CD4-positive, alpha-beta T cell treated with Interleukin-12 subunit alpha and Interleukin-12 subunit beta, for 1 hour (primary cell): ENCODE measurements at places on chromosomes 7 and 10.

DNA sequence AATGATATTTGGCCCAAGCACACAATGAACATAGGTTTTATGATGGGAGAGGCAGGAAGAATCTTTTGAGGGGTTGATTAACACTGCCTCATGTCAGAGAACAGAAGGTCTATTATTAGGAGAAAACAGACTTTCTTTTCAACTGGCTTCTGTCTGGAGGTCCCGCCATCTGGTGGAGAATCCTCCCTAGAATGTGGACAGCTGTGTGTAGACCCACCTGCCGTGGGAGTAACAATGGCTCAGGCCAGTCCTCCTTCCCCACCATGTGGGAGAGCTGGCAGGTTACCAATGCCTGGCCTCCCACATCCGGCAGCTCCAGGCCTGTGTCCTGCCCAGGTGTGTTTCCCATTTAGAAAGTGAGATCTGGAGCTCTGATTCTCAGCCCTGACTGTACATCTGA lies 70.4 kb upstream of the AOAH start:
- DNase-seq, result no peak

DNA sequence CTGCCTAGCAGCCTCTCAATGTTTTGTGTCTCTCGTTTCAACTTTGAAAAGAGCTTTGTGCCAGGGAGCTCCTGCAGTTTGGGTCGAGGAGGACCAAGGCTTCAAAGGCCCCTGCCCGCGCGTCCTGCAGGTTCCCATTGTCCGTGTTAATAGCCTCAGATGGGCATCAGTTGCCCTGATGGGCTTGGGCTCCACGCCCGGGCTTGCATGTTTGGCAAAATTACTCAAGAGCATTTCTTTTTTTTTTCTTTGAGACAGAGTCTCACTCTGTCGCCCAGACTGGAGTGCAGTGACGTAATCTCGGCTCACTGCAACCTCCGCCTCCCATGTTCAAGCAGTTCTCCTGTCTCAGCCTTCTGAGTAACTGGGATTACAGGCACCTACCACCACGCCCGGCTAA lies 636.6 kb downstream of the SDK1 start:
- no peak for DNase-seq

DNA sequence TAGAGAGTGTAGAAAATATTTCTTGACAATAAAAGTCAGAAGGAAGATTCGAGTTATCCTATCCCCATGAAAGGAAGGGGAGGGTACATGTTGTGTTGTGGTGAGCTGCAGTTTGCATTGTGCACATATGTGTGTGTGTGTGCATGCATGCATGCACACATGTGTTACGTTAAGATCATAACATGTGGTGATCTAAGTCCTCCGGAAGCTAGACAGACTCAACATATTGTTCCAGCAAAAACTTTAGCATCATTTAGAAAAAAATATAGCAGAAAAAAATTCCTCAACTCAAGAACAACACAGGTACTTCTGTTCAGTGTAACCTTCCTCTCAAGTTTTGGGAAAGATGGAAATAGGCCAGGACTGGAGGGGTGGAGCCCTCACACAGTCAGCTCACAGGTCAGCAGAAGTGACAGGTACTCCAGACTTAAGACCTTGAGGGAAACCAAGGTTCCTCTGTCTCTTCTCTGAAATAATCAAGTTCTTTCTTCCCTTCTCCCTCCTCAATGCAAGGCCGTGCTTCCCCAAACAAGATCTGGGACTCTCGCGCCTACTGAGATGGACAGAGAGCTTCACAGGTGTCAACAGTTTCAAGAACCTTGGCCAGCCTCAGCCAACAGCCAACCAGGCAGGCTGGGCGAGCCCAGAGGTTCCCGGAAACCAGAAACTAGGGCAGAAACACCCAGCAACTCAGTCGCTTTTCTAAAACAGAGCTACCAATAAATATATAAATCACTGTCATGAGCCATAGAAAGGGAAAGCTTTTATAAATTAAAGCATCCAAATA lies 205.2 kb downstream of the FAM107B start:
- peak; percentile 76 for DNase-seq

GRCh38 chr10:129778571-129778970 lies 185.5 kb downstream of the EBF3 start:
- DNase-seq, result no peak

GRCh38 chr7:100830396-100830795 lies 3.1 kb upstream of the EPHB4 start:
- DNase-seq, result no peak

- no peak for DNase-seq
Observed at GRCh38 chr10:35331894-35332640, 4.2 kb upstream of the CCNY start.

- no peak for DNase-seq
Observed at GRCh38 chr10:9992661-9993060, 1025.0 kb upstream of the CELF2 start.

GRCh38 chr7:101494602-101495329 lies 132.1 kb downstream of the COL26A1 start:
- DNase-seq, result no peak

DNA sequence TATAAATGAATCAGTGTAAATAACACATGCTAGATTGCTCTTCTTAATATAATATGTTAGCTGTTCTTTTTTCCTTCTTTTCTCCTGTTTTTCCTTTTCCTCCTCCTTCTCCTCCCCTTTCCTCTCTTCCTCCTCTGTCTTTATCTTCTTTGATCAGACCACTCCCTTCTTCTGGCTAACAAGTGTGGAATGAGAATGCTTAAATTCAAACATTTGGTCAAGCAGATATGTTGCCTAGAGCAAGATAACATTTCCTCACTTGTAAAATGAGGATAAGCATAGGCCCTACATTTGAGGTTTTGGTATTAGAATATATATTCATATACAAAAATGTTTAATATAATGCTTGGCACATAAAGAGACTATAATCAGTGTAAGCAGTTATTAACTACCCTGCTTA lies 299.1 kb downstream of the PCDH15 start:
- no peak for DNase-seq

GRCh38 chr7:73740771-73741170 lies 2.2 kb upstream of the ABHD11 start:
- no peak for DNase-seq

DNA sequence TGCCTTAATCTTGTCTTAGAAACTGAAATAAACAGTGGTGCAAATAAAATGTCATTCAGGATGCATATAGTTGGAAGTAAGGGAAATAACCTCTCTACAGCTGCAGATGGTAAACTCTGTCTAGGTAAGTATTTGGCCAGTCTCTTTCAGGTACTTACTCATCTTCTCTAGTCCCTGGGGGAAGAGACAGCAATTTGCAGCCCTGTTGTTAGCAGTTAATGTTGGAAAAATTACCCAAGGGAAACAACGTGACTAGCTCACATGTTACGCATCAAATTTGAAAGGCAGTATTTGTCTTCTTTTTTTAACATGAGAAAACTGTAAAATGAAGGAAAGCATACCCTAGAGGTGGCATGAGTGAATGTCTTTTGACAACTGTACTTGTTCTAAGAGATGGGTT lies 3.2 kb upstream of the HUS1 start:
- no peak for DNase-seq

DNA sequence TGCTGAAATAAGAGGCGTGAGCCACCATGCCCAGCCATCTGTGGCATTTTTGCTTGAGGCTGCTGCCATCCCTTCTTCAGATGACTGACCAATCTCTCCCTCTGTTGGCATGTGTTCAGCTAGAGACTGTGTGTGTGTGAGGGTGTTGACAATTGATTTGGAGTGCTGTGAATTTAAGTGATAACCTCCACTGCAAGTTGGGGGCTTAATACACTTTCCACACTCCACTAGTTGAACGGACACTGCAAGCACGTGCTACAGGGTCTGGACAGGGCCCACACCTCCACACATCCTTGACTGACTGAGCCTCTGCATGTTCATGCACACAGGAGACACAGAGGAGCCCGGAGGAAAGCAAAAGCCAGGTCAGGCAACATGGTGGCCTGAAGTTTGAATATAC lies 51.3 kb downstream of the BRAF start:
- DNase-seq, result no peak

DNA sequence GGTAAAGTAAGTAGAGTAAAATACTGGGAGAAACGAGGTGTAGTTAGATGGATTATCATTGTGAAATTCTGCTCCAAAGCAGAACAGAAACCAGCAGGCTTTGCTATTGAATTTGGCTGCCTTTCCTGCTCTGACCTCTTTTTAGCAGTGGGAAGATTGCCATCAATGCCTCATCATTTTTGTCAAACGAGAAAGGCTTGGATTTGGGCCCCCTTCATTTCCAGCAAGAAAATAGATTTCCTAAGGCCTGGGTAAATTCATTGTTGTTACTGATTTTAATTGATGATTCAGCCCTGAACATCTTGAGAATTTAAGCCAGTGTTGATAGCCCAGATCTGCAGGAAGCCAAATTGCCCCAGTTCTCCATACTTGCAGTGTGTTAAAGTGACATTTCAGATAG lies 35.2 kb upstream of the ASAH2 start:
- DNase-seq, result no peak

DNA sequence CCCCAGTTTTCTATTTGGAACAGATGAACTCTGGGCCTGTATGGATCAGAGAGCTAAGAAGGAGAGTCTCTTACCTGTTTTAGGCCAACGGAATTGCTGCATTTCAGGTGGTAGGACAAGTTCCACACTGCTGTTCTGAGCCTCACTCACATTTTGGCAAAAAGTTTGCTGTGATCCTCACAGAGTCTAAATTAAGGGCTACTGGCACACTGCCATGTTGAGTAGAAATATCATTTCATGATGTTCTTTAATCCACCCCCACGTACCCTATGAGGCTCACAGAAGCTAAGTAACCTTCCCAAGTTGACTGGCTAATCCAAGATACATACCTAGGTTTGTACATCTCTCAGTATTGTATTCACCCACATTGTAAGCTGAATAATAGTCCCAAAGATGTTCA lies 447.2 kb downstream of the INHBA start:
- no peak for DNase-seq

DNA sequence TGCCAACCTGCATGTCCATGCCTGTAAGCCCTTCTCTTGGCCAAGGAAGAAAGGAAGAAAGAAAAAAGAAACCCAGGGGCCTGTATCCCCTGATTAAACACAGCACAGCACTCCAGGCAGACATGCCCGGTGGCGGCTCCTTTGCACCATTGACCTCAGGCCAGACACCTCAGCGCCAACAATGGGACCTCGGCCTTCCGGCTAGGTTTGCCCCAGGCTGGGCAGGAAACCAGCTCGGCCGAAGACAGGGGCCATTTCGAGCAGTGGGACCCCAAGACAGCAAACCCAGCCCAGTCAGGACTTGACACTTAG lies 2.8 kb downstream of the HOXA10 start:
- DNase-seq, result no peak

- no peak for DNase-seq
Observed at GRCh38 chr7:45644237-45644636, 70.1 kb downstream of the ADCY1 start.
